C1 segment of cervical spinal cord (tissue), 14 donors: ENCODE measurements at places on chromosomes 11 and 22.

GRCh38 chr22:50708474-50708873 is 29.5 kb upstream of the ACR start:
- DNase-seq, result no peak

DNA sequence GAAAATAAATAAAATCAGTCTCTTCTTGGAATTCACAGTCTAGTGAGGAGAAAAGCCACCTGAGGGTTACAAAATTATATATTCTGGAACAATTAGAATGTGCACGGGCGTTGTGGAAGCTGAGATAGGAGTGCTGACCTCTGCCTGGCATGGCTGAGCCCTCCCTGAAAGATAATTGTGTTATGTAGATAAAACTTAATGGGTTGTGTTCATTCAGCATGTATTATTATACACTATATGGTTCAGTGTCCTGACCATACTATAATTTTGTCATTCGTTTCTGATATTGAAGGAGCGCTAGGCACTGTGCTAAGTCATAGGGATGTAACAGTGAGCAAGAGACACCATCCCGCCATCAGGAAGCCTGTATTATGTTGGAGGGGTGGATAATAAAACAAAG is 3.7 kb downstream of the ACAT1 start:
- DNase-seq, result no peak

GRCh38 chr11:66069715-66070603 is at the start of gene PACS1:
Gene PACS1, plus strand, starts transcription at chr11:66070272. Its CDS starts 215 bp downstream, at chr11:66070487.
- peak; percentile 54 for DNase-seq

DNA sequence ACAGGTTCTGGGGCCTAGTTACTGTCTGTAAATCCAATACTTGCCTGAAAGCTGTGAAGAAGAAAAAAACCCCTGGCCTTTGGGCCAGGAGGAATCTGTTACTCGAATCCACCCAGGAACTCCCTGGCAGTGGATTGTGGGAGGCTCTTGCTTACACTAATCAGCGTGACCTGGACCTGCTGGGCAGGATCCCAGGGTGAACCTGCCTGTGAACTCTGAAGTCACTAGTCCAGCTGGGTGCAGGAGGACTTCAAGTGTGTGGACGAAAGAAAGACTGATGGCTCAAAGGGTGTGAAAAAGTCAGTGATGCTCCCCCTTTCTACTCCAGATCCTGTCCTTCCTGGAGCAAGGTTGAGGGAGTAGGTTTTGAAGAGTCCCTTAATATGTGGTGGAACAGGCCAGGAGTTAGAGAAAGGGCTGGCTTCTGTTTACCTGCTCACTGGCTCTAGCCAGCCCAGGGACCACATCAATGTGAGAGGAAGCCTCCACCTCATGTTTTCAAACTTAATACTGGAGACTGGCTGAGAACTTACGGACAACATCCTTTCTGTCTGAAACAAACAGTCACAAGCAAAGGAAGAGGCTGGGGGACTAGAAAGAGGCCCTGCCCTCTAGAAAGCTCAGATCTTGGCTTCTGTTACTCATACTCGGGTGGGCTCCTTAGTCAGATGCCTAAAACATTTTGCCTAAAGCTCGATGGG is 13.5 kb downstream of the PIK3IP1 start:
- no peak for DNase-seq

- DNase-seq, result no peak
These were observed 26.0 kb upstream of the CYP2D6 start for GRCh38 chr22:42156598-42156997.
